Hematopoietic multipotent progenitor cell treated with erythropoietin and hydrocortisone succinate and interleukin-3 and kit ligand, for 17 days (in vitro differentiated cells): ENCODE measurements at places on chromosomes 3 and 15.

- peak; percentile 44 for DNase-seq
Observed at GRCh38 chr15:78879517-78880241, 7.0 kb downstream of the MORF4L1 start.

DNA sequence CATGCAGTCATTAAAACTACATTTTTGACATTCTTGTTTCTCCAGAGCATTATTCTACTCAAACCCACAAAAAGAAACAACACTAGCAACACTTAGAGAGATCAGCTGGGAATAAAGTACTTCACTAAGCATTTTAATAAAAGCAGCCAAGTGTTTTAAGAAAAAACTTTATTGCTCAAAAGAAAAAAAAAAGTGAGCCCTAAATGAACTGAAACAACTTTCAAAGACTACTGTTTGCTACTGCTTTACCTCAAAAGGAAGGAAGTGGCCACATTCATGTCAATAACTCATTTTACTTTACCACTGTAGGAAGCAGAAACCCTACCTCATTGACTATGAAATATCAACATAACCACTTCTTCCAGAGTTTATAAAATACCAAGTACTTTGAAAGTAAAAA lies 91.3 kb downstream of the UACA start:
- no peak for DNase-seq

DNA sequence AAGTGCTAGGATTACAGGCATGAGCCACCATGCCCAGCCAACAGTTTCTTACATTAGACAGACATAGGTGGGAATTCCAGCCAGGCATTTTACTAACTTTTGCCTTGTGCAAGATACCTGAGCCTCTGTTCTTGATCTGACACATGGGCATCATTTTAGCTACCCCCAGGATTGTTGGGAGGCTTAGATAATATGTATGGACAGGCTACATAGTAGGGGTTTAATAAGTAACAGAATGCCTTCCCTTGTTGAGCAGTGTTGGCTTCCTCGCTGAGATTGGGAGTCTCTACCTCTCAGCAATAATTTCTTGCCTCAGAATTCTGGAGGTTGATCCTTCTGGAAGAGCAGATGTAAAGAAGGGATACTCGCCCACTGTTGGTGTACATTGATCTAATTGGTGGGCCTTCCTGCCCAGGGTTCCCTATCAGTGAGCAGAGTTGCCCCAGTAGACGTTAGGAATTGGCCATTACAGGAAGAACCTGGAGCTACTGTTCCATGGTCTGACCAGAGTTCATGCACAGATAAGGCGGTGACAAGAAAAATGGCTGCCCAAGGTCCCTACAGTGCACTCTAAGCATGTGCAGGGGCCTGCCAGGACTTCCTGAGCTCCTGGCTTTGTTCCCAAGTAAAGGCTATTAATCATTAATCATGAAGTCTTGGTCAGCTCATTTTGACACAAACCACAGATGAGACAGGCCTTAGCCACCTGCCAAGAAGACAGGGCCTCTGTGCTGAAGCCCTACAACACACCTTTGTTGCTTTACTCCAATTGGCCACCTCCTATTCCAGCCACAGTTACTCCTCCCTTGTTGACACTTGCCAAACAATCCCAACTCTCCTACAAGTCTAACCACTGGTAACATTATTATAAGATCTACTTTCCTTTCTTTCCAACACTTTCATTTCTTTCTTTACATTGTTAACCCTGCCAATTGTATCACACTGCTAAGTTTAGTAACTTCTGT lies 5.0 kb upstream of the IL17RE start:
- DNase-seq = no peak

- no peak for DNase-seq
Observed at GRCh38 chr3:141020143-141020830, 30.9 kb upstream of the SPSB4 start.

GRCh38 chr3:45486136-45486535 lies 97.8 kb downstream of the LARS2 start:
- no peak for DNase-seq

GRCh38 chr15:71328453-71328852 lies 213.2 kb downstream of the THSD4 start:
- DNase-seq = no peak

DNA sequence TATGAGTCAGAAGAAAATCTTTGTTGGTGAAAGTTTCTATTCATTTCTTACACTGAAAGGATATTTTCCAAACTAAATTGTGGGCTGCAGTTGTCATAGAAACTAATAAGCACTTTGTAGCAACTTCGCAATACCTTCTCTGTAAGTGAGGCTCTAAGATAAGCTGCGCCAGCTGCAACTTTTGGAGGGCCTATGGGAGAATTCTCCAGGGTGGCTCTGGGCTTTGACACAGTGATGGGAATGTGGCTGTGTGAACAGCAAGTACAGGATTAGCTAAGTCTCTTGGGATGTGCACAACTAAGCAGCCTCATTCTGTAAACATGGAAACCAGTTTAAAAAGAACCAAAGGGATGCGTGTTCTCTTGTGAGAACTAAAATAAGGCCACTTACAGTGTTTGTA lies 124.6 kb upstream of the SGO1 start:
- no peak for DNase-seq

- no peak for DNase-seq
Observed at GRCh38 chr3:9201955-9202354, 47.5 kb downstream of the SRGAP3 start.

DNA sequence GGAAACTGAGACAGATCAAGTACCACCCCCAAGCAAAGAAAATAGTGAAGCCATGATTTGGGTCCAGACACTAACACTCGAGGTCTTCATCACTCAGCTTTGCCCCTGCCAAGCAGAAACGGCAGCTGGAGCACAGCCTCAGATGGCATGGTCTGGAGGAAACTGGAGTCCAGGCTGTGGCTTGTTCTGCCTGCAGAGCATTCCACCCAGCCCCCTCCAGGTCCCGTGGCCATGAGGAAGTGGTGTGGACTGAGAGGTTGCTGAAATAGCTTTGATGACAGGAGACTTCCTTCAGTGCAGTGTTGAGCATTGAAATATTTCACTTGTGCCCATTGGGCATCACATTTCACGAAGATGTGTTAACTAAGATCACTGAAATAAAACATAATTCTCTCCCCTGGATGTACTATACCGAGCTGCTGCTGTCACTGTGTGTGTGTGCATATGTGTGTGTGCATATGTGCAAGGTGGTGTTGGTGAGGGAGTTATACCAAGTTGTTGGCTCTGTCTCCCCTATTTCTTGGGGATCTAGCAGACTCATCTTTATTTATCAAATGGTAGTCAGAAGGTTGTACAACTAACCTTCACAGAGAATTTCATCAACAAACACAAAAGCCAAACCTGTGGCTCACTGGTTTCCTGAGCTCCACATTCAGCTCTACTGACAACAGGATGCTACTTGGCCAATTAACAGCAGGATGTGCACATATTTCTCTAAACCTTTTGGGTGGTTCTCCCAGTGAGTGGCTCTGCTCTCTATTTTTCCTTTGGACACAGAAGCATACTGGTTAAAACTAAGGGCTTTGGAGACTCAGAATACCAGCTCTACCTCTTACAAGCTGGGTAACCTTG lies 660.1 kb upstream of the CFAP20DC start:
- DNase-seq = no peak

- no peak for DNase-seq
Observed at GRCh38 chr15:52672661-52673060, 6.5 kb downstream of the ATOSA start.

DNA sequence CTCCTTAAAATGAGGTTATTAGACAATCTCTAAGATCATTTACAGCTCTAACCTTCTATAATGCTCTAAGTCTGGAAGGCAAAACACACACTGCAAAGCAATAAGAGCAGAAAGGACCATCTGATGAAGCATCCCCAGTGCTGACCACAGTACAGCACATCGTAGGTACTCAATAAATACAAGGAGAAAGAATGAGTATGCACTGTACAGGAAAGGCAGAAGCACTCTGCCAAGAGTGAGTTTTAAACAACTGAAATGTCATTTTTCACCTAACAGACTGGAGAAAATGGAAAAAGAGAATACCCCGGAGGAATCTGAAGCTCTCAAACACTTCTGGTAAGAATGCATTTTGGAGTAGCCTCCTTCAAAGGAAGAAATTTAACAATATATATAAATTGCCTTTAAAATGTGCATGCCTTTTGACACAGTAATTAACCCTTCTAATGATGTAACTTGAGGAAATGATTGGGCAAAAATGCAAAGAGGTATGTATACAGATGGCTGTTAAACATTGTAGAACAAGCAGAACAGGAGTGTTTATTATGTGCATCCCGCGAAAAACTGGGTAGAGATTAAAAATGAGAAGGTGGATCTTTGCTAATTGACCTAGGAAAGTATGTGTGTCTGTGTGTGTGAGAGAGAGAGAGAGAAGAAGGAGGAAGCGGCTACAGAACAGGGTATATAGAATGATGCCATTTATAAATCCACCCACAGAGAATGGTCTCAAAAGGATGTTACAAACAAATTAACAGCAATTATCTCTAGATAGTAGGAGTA lies 8.0 kb upstream of the OXTR start:
- no peak for DNase-seq

DNA sequence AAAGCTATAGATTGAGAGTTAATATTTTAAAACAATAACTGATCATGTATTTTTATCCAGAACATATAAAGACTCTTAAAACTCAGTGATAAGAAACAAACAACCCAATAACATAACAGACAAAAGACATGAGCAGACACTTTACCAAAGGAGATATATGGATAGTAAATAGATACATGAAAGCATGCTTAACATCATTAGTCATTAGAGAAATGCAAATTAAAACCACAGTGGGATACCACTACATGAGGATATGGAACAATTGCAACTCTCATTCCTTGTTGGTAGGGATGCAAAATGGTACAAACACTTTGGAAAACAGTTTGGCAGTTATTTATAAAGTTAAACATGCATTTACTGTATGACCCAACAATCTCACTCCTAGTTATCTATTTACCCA lies 95.0 kb downstream of the IQCH start:
- no peak for DNase-seq

GRCh38 chr3:150384296-150385212 lies 23.5 kb upstream of the TSC22D2 start:
- DNase-seq = no peak

DNA sequence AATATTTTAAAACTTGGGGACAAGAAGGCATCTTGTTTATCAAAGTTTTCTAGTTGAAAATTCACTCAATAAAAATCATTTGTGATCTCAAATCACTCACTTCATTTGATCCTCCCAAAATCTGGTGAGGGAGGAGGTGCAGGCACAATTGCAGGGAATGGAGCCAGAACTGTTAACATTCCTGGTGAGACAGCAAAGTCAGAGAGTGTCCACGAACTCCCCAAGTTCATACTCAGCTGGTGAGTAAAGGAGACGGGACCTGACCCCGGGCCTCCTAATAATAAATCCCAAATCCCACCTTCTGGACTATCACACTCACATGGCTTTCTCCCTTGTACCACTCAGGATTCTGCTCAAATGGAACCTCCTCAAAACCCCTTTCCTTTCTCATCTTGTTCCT lies 252.3 kb upstream of the LRTM1 start:
- DNase-seq = no peak

DNA sequence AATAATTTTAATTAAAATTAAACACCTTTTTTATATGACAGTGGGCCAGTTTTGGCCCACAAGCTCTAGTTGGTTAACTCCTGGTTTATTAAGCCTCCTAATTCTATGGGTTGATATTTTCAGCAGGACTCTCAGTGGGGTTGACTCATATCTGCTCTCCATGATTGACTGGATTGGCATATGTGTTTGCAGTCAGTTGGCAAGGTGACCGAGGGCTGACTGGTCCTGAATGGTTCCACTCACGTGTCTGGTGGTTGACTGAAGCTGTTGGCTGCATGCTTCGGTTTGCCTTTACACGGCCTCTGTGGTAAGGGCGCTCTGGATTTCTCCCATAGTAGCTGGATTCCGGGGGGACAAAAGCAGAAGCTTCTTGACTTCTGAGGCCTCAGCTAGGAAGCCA lies 65.3 kb upstream of the ZNF280D start:
- no peak for DNase-seq

DNA sequence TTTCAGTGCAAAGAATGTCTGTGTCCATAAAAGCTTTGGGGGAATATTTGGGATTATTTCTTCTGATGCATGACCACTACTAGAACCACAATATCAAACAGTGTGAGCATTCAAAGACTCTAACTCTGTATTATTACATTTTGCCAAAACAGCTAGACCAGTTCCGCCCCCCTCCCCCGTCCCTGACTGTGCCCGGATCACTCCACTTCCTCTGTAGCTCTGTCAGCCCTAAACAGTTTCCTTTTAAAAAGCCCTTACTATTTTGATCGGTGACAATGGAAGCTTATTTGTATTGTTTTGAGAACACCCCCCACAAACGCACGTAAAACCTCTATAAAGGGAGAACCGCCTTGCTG lies 36.6 kb upstream of the EPHB3 start:
- DNase-seq = no peak

DNA sequence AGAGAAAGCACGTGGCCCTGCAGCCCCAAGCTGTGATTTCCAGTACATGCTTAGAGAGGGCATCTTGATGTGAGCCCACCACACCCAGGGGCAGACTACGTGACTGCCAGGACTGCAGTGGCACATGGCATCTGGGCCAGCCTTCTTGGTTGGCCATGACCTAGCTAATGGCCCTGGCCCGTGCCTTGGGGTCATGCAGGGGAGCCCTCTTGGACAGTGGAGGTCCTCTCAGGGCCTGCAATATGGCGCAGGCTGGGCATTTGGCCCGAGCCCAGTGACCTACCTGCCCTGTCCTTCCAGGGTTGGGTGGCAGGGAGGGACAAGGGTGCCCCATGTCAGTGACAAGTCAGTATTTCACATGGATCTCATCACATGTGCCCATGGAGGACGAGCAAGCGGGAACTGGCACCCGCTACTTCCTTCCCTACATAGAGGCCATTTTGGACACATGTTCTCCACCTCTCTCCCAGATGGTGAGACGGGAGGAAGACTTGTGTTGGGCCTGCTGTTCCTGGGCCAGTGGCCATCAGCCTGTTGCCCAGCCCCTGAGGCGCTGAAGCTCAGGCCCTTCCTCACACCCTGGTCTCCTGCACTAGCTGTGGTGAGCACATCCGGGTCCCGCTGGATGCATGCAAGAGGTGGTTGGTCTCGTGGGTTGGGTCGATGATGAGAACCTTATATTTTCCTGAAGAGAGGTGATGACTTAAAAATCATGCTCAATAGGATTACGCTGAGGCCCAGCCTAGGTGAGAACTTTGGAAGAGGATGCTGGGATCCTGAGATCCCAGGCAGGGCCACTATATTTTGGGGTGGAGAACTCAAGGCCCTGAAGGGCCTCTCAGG lies 195.6 kb downstream of the UBE3A start:
- no peak for DNase-seq

DNA sequence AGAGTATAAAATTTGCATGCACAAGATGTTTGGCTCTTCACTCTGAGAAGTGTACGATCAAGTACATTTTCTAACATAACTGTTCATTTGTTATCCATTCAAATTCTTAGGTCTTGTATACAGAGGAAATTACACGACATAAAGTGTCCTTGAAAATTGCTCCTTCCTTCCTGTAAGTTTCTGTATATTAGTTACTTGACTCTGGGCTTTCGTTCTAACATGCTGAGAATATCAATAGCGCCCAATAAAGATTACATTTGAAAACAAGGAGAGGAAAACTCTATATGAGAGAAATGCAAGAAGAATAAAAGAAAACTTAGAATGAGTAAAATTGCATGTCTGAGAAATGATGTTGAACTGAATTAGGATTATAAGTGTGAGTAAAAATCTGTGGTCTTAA lies 722.5 kb upstream of the CADM2 start:
- no peak for DNase-seq
